Activated CD8-positive, alpha-beta T cell treated with anti-CD3 and anti-CD28 coated beads for 36 hours (primary cell): ENCODE measurements at places on chromosomes 12 and 14. TPM values are rescaled to one million over a fixed set of nuclear protein-coding genes. Genes with fewer than 3 reads are reported as not detected.

The NOVA1 gene
- total RNA-seq = not detected

The KCNC2 gene
- not detected for total RNA-seq

The SPTB gene
- 0.27 TPM for total RNA-seq

GRCh38 chr14:93804654-93805053, 16.4 kb upstream of the PRIMA1 start:
- H3K4me3 ChIP-seq = no peak overlapping the region
- DNase-seq = peak; percentile 8
- no peak overlapping the region for H3K27ac ChIP-seq

GRCh38 chr14:97198813-97199212, 401.6 kb downstream of the VRK1 start:
- H3K27ac ChIP-seq = no peak overlapping the region
- H3K4me3 ChIP-seq = no peak overlapping the region
- peak; percentile 40 for DNase-seq
- H3K36me3 ChIP-seq = peaks cover 5% of the 10 kb centered on the region
- H3K4me1 ChIP-seq = peaks cover 3% of the 10 kb centered on the region

DNA sequence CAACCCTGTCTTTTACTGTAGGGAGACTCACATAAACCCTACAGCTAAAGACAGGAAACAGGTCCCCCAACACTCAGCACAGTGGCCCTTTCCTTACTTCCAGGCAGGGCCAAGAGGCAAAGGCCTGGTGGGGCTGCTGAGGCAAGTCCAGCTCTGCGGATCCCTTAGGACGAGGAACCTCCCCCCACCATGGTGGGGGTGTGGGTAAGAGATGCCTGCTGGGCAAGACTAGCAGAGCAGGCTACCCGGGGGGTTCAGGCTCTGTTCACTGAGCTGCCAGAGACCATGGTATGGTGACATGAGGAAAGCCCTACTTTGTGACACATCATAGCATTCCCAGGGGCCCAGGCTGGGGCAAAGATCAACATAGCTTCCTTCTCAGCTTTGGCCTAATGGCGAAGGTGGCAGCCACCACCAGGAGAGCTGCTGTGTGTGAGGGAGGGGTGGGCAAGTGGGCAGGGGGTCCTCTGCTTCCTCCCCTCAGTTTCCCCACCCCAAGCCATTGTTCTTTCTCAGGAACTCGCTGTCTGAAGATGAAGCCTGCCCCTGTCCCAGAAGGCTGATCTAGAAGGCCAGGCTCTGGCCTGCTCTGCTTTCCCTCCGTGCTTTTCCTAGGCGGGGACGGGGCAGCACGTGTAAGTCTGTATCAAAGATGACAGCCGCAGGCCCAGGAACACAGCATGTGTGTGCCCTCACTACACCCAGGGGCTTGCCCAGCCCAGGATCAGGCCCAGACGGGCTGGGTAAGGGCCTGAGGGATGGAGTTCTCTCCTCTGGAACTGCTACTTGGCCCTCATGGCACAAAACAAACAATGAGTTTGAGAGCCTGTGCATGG, 10.1 kb upstream of the TINF2 start:
- peaks cover 19% of the 10 kb centered on the region for H3K4me1 ChIP-seq
- no peak for DNase-seq
- H3K27ac ChIP-seq = no peak overlapping the region
- H3K36me3 ChIP-seq = no peaks in the 10 kb centered on the region
- H3K4me3 ChIP-seq = no peak overlapping the region

- H3K4me3 ChIP-seq = no peak overlapping the region
- no peak overlapping the region for H3K27ac ChIP-seq
- H3K36me3 ChIP-seq = no peaks in the 10 kb centered on the region
- no peak for DNase-seq
- H3K27me3 ChIP-seq = no peaks in the 10 kb centered on the region
Observed at GRCh38 chr14:68677901-68678300, 115.0 kb downstream of the ZFP36L1 start.

GRCh38 chr12:112837629-112838197, 46.2 kb downstream of the RPH3A start:
- no peak overlapping the region for H3K4me3 ChIP-seq
- no peak for DNase-seq
- peaks cover 16% of the 10 kb centered on the region for H3K27me3 ChIP-seq
- H3K36me3 ChIP-seq = no peaks in the 10 kb centered on the region

- no peaks in the 10 kb centered on the region for H3K27me3 ChIP-seq
- H3K4me3 ChIP-seq = no peak overlapping the region
- H3K36me3 ChIP-seq = no peaks in the 10 kb centered on the region
- no peaks in the 10 kb centered on the region for H3K4me1 ChIP-seq
Observed at GRCh38 chr12:17992002-17992656, 97.9 kb downstream of the RERGL start.

DNA sequence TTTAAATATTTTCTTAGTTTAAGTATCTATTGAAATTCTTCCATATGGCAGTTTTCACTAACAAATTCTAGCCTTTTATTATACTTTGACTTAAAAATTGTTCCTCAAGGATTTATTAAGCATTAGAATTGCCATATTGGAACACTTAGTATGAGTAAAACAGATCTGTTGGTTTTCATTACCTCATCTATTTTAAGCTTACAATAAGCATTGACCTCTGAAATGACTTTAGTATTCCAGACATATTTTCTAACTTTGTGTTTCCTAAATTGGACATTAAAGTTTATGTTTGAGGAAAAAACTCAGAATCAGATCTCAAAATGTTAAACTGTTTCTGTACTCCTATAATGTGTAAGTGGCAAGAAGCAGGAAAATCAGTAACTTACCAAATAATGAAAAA, 48.4 kb downstream of the CSRP2 start:
- peaks cover 21% of the 10 kb centered on the region for H3K36me3 ChIP-seq
- H3K4me3 ChIP-seq = no peak overlapping the region
- H3K27ac ChIP-seq = no peak overlapping the region

DNA sequence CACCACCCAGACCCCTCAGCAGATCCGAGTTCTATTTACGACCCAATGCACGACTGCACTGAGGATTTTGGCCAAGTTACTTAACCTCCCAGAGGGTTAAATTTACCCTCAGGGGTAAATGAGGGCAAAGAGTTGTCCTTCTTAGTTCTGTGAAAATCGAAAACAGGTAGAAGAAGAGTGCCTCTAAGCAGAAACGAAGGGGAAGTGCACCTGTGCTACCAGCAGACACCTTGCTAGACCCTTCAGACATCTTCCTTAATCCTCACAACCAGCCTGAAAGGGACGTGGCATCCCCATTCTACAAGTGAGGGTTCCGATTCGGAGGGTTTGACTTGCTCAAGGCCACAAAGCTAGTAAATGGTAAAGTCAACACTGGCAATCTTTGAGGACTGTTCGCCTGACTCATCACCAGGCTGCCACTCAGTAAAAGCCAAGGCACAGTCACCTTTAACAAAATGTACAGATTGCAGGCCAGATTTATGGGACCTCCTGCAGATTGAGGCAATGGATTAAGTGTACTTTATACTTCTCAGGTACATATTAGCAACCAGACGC, 1.6 kb downstream of the GSG1 start:
- H3K4me1 ChIP-seq = peaks cover 47% of the 10 kb centered on the region
- H3K36me3 ChIP-seq = no peaks in the 10 kb centered on the region
- H3K27ac ChIP-seq = peak overlapping the region; percentile 53
- no peaks in the 10 kb centered on the region for H3K27me3 ChIP-seq
- DNase-seq = peak; percentile 39
- peak overlapping the region; percentile 60 for H3K4me3 ChIP-seq

DNA sequence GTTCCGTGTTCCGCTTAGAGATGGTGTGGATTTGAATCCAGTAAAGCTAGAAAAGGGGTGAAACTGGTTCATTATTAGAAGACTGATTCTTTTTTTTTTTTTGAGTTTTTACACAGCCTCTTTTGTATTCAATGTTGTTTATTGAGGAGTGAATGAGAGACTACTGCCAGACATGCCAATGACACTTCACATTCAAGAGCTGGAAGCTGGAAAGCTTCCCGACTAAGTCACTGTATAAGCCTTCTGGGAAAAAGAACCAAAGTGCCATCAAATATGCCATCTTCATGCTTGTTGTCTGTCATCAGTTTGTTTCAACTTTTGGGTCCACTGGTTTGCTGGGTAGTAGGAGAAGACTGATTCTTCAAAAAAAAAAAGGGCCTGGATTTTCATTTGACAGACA, 164.8 kb downstream of the ATP23 start:
- no peaks in the 10 kb centered on the region for H3K36me3 ChIP-seq
- no peak overlapping the region for H3K27ac ChIP-seq
- peaks cover 7% of the 10 kb centered on the region for H3K27me3 ChIP-seq
